ENCODE measurements at places on chromosomes 1 and 21.

DNA sequence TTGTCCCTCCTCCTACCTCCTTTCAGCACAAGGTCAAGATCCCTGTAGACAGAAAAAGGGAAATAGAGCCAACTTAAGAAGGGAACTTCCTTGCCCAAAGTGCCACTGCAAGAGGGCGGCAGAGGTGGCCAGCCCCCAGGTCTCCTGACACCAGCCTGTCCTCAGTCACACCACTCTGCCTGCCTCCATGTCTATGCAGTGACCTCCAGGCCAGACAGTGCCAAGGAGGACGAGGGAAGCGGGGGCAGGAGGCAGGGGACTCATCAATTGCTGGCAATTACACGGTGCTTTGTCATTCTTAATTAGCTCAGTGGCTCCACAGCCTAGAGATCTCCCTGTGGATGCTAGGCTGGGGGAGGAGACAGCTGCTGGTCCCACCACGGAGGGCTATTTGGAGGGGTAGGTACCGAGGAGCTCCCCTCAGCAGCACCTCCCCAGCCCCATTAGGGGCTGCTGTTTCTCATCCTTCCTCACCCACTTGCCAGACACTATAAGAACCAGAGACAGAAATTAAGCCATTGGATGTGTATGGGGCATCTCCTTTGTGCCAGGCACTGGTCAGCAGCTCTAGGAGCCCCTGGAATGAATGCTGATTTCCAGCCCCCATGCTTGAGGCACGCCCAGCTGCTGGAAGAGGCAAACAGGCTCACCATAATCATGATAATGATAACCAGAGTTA lies 6.1 kb upstream of the LDLRAP1 start:
- DNase-seq, result no peak

GRCh38 chr21:39855595-39855994 lies 11.6 kb upstream of the PCP4 start:
- no peak for DNase-seq

- DNase-seq, result peak; percentile 63
These were observed 836 bp downstream of the CDC7 start for GRCh38 chr1:91501523-91501851.

DNA sequence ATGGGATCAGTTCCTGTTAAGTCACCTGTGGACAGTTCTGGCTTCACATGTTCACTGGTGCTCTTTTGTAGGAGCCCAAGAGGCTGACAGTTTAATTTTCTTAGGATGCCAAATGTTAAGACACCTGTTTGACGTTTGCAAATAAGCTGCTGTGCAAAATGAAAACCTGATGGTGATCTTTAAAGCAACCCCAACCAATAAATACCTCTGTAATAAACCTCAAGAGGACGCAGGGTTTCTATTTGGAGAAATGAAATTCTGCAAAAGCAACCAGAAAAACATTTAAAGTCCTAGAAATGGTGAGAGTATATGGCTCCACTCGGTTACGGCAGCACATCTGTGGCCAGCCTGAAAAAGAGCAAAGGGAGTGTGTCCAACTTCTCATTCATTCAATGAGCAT lies 5.7 kb upstream of the RHEX start:
- DNase-seq, result no peak

- DNase-seq, result no peak
These were observed 95.9 kb downstream of the RASAL2 start for GRCh38 chr1:178189814-178190213.

DNA sequence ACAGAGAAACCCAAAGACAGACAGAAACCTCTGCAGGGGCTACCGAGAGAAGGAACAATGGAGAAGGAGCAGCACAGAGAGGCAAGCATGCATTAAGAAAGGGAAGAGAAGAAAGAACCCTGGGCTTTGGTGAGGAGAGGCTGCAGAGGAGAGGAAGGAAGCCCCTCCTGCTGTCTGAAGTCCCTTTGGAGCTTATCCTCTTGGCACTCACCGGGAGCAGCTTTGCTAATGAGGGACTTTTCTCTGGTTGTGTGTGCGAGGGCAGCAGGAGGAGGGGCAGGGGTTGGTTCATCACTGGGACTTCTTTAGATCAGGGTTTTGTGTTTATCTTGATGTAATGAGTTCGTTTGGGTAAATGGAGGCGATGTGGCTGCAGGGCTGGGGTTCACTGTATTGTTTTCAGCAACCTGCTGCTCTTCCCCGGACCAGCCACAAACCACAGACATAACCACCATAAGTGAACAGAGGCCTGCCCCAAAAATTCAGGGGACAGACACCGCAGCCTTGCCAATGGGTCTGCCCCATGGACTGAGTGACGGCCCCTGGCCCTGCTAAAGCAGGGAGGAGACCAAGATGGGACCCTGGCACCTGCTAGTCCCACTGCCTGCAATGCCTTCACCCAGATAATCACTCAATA lies 100.6 kb downstream of the KCND3 start:
- no peak for DNase-seq

DNA sequence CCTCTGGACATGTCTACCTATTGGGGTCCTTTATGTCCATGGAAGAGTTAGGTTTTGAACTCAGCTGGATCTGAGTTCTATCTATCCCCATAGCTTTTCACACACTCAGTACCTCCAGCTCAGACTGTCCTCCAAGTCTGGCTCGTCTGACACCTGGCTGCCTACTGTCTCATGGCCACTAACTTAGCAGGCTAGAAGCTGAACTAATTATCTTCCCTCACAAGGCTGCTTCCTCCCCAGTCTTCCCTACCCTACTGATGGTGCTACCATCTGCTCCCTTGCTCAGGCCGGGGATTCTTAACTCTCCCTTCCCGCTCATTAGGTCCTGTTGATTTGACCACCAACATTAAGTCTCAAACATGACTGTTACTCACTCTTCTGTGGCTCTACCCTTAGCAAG lies 13.4 kb downstream of the VANGL2 start:
- no peak for DNase-seq

- DNase-seq, result no peak
These were observed 19.0 kb upstream of the DUSP10 start for GRCh38 chr1:221760911-221761310.

DNA sequence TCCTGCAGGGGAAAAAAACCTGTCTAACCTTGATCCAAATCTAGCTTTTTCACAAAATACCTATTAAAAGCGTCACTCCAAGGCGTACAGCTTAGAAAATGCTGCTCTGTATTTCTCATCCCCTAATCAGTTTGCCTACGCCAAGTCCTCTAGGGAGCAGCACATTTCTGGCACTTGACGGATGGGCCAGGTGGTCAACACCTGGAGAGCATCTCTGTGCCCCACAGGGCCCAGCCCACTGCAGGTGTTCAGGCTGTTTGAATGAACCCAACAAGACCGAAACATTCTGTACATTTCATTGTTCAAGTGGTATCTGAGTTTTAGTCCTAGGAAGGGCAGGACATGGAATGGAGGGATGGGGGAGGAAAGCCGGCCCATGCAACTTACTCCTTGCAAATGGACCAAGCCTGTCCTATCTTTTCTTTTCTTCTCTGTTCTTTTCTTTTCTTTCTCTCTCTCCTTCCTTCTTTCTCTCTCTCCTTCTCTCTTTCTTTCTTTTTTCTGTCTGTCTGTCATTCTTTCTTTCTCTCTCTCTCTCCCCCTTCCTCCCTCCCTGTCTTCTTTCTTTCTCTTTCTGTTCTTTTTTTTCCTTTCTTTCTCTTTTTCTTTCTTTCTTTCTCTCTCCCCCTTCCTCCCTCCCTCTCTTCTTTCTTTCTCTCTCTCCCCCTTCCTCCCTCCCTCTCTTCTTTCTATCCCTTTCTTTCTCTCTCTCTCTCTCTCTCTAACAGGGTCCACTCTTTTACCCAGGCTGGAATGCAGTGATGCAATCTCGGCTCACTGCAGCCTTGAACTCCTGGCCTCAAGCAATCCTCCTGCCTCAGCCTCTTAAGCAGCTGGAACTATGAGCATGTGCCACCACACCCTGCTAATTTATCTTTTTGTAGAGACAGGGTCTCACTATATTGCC lies 29.1 kb downstream of the IGFN1 start:
- no peak for DNase-seq

DNA sequence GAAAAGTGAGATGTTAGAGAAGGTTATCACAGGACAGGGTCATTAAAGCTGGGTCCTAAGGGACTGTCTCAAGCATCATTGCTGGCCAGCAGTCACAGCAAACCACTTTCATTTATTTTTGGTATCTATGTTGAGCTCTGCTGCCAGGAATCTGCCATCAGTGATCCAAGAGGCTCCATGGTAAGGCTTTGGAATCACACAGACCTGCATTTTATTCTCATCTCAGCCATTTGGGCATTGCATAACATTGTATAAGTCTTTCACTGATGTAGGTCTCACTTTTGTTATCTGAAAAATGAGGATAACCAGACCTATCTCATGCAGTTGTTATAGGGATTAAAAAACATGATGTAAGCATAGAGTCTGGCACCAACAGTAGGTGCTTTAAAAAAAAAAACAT lies 77.5 kb downstream of the OMA1 start:
- DNase-seq, result no peak

- DNase-seq, result no peak
These were observed 76.8 kb downstream of the SLC45A1 start for GRCh38 chr1:8394456-8395321.

GRCh38 chr1:17929224-17929623 lies 174.1 kb downstream of the ACTL8 start:
- no peak for DNase-seq

GRCh38 chr1:18077657-18078215 lies 29.9 kb upstream of the IGSF21 start:
- no peak for DNase-seq

- no peak for DNase-seq
These were observed 21.8 kb upstream of the COL18A1 start for GRCh38 chr21:45383111-45383614.

DNA sequence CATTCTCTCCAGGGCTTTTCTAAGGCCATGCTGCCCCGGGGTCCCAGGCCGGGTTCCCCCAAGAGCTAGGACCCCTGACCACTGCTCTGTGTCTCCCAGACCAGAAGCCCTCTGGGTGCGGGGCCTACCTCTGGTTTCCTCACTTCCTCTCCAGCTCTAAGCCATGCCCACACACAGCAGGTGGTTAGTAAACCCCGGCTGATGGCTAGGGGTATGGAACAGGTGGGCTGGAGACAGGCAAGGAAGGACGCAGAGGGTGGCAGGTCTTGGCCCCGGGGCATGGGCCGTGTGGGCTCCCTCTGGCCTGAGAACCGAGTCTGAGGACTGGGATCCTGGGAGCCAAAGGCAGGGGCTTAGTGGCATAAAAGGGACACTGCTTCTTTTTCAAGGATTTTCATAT lies 15.9 kb upstream of the PLCH2 start:
- no peak for DNase-seq

- no peak for DNase-seq
These were observed 10.4 kb downstream of the NUAK2 start for GRCh38 chr1:205310976-205311704.

- DNase-seq, result no peak
These were observed 748 bp upstream of the FAM78B start for GRCh38 chr1:166167572-166167925.

GRCh38 chr1:116170721-116171589 lies 59.8 kb downstream of the MAB21L3 start:
- DNase-seq, result no peak

GRCh38 chr1:2050461-2050792 lies 216 bp downstream of the PRKCZ start:
- no peak for DNase-seq

DNA sequence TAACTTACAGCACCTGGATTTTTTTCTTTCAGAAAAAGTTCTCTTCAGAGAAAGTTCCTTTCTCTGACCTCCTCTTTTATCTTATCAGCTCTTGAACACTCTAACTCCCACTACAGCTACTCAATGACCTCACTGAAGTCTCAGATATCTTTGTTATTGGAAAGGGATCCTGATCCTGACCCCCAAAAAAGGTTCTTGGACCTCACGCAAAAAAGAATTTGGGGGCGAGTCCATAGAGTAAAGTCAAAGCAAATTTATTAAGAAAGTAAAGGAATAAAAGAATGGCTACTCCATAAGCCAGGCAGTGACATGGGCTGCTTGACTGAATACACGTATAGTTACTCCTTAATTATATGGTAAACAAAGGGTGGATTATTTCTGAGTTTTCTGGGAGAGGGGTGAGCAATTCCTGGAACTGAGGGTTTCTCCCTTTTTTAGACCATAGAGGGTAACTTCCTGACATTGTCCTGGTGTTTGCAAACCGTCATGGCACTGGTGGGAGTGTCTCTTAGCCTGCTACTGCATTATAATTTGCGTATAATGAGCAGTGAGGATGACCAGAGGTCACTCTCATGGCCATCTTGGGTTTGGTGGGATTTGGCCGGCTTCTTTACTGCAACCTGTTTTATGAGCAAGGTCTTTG lies 44.2 kb downstream of the WDR64 start:
- no peak for DNase-seq

DNA sequence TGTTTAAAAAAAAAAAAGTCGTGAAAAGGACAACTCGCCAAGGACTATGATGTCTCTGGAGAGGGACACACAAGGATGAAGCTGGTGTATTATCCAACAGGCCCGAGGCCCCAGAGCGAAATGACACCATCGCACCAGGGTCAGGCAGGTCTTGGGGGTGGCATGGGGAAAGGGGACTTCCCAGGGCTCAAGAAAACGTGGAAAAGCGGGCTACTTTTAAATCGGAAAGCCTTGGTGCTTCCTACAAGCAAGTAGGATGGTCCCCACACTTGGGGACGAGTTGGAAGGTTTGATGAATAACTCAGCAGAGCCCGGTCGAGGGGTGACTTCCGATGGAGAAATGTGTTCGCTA lies 505 bp upstream of the GNPAT start:
- no peak for DNase-seq

DNA sequence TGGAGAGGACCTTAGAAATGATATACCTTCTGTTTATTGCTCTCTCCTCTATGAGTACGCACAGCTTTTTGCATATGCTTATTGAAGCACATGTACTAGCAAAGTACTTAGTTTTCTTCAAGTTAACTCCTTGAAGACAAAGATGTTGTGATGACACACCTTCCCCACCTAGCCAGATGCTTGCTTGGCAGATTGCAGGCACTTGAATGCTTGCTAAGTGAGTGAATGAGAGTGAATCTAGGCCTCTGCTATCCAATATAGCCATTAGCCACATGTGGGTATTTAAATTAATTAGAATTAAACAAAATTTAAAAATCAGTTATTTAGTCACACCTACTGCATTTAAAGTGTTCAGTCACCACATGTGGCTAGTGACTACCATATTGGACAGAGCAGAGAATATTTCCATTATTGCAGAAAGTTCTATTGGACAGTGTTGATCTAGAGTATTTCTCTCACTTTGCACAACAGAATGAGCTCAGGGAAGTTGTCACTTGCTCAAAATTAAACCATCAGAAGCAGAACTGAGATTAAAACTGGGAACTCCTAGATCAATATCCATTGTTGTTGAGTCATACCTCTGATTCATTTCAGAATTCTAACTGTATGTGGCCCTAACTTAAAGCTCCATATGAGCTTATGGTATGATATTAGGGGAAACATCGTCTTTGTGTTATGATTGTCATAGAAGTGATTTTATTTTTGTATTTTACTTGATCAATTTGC lies 8.6 kb upstream of the EEIG2 start:
- no peak for DNase-seq

DNA sequence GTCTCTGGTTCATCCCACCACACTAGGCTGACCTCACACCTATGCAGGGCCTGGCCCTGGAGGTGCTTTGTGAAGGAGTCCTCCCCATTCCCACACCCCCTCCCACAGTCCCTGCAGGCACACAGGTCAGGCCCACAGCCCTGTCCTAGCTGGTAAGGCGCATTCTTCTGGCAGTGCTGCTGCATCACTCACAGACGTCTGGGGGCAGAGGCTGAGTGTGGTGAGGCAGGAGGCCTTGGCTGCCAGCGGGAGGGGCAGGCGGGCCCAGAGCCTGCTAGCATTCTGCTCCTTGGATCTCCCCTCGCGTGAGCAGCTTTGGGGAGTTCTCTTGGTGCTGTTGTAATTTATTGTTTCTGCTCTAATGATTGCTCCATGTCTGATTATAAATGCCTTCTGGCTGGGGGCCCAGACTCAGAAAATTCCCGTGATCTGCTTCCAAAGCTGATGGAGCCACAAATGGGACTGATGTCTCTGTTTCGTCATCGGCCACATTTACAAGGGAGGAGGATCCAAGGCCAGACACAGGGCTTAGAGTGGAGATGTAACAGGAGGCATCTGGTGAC lies 62.9 kb downstream of the TRABD2B start:
- DNase-seq, result no peak

All from GF-D8 (cell line).